ENCODE measurements at places on chromosomes 3 and 15.

GRCh38 chr3:156497326-156497725 lies 57.6 kb downstream of the SSR3 start:
- DNase-seq = no peak

GRCh38 chr15:101057841-101058407 lies 138.8 kb downstream of the LRRK1 start:
- DNase-seq = no peak

DNA sequence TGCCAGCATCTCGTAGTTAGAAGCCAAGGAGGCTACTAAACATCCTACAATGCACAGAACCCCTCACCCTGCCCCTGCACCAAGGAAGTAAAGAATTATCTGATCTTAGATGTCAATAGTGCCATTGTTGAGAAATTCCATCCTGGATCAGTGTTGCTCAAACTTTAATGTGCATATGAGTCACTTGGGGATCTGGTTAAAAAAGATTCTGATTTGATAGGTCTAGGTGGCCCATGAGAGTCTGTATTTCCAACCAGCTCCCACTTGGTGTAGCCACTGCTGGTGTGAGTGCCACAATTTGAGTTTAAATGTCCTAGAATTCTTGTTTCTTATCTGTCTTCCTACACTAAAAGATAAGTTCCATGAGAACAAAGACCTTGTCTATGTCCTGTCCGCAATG lies 43.7 kb downstream of the TMEM45A start:
- no peak for DNase-seq

GRCh38 chr3:183826448-183827250 lies 1.3 kb upstream of the MAP6D1 start:
- peak; percentile 29 for DNase-seq

DNA sequence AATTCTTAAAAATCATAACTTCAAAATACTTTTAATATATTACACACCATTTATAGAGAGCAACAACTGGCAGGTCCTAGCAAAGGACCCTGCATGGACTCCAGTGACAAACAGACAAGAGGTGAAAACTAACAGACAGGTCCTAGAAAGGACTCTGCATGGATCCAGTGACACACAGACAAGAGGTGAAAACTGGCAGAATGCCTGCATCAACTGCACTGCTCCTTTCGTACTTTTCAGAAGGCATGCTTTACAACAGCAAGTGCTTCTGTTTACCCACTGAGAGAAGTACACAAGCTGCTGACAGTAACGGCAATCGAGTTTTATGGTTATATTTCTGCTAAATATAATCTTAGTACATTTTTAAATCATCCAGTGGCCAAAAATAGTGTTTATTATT lies 24.3 kb upstream of the GP5 start:
- no peak for DNase-seq

DNA sequence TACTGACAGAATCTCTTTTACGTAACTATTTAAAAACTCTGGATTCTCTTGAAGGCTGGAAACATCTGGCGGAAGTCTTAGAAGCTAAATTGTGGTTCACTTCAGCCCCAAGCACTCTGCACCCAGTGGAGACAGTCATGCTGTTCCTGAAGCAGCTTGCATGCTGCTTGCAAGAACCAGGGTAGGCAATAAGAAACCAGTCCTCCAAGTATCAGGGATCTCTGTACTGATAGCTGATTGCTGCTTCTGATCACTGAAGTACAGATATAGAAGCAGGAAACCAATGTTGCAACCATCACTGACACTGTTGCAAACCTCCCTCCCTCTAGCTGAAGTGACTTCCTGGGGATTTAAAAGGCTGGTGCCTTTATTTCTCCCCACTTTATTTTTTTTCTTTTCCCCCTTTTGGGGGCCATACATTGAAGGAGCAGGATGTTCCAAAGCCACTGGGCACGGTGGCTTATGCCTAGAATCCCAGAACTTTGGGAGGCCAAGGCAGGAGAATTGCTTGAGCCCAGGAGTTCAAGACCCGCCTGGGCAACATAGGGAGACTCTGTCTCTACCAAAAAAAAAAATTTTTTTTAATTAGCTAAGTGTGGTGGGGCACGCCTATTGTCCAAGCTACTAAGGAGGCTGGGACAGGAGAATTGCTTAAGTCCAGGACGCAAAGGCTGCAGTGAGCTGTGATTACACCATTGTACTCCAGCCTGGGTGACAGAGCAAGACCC lies 15.3 kb downstream of the SPCS1 start:
- DNase-seq = no peak

- no peak for DNase-seq
Observed at GRCh38 chr3:146739203-146739671, 134.1 kb upstream of the PLSCR5 start.
